ENCODE measurements at places on chromosomes 1 and 21.

GRCh38 chr21:45333583-45334121 is 46.0 kb upstream of the POFUT2 start:
- DNase-seq = no peak

DNA sequence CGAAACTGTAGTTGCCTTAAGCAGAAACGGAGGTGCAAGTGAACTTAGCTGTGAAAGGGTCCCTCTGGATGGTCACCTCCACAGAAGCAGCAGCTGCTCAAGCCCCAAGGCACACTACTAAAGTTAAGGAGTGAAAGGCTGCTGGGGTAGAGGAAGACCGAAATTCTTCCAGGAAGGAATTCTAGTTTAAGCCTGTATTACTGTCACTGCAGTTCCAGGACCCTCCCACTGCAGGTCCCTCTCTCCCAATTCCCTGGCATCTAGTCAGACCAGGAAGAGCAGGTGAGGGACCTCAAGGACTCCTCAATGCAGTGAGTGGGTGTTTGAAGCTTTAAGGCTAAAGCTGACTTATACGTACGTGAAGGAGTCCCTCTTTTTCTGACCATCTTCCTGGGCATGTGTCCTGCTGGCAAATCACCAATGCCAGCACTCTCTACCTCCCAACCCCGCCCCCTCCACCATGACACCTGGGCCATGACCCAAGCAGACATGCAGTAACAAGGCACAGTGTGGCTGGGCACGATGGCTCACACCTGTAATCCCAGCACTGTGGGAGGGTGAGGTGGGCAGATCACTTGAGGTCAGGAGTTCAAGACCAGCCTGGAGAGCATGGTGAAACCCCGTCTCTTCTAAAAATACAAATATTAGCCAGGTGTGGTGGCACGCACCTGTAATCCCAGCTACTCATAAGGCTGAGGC is 57.2 kb downstream of the TGFBR3 start:
- DNase-seq = no peak

DNA sequence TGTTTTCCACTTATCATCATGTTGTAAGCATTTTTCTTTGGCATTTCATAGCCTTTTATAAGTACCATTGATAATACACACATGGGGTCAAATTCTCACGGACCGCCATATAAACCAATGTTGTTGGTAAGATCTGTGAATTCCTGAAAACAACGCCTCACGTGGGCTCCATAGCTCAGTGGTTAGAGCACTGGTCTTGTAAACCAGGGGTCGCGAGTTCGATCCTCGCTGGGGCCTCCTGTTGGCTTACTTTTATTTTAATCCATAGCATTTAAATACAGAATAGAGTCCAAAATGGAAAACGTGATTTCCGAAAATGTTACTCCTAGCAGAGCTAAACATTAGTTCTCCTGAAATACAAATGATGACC is 83.1 kb downstream of the HHIPL2 start:
- DNase-seq = peak; percentile 28

- DNase-seq = no peak
These were observed 493 bp upstream of the STXBP3 start for GRCh38 chr1:108745980-108746381.

GRCh38 chr1:199205740-199206441 is 567.1 kb downstream of the PTPRC start:
- no peak for DNase-seq

- no peak for DNase-seq
These were observed 30.5 kb downstream of the TP53BP2 start for GRCh38 chr1:223815020-223815853.

DNA sequence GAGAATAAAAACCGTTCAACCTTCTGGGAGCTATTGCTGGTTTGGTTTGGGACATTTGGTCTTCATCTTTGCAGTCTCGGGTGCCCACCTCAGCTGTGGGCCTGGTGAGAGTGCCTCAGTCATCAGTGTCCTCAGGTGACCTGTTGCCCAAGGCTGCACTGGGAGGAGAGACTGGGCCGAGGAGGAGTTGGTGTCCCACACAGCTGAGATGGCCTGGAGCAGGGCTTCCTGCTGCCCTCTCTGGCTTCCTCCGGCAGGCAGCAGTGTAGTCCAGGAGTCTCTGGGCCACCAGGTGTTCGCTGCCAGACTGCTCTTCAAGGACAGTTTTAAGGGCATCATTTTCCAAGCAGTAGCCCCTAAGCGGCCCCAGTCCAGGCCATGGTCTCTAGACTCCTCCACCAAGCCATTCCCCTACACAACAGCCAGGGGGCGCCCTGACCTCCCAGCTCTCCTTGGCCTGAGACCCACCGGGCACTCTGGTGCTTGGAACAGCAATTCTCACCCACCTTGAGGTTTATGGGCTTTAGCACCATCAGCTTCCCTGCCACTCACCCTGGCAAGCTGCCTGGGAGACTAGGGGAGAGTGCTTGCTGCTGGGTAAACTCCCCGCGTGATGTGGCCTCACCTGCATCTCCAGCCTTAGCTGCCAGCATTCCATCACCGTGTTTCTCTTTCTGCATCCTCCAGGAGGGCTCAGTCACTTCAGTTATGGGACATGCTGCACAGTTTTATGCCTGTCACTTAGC is 9.1 kb upstream of the SYTL1 start:
- DNase-seq = no peak

DNA sequence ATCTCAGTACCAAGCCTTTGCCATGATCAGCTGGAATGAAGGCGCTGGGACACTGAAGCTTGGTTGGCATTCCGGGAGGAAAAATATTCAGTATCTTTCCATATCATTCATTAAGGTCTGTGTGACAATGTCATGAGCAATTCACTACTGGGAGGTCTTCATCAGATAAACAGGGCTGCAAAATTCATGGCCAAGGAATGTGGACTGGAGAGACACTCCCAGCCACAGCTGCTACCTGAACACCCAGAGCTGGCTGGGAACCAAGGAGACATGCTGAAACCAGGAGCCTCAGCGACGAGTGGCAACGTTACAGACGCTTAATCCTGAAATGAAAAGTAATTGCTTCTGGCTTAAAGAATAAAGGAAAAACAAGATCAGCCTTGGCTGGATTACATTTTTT is 30.6 kb upstream of the DDAH1 start:
- DNase-seq = no peak

- no peak for DNase-seq
These were observed 52.2 kb downstream of the ASB17 start for GRCh38 chr1:75879985-75880384.

- no peak for DNase-seq
These were observed 9.2 kb upstream of the FNBP1L start for GRCh38 chr1:93438716-93439115.

DNA sequence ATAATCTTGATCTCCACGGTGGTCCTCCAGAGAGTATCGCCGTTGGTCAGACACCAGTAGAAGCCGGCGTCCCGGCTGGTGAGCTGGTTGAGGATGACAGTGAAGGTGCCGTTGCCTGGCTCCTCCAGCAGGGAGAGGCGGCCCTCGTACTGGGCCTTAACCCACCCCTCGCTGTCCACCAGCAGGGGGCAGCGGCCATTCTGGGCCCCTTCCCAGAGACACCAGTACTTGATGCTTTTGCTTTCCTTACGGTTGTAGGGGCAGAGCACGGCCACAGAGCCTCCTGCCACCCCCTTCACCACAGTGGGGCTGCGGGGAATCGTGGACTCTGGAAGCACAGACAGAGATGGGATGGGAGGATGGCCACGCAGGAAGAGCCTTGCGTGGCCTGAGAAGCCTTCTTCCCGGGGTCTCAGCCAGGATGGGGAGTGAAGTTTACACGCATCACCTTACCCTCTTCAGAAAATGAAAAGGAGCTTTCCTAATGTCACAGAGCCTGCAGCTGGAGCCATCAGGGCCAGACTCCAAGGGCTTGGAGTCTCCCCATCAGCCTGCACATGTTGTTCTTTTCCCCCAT is 10.7 kb downstream of the PIGR start:
- no peak for DNase-seq

DNA sequence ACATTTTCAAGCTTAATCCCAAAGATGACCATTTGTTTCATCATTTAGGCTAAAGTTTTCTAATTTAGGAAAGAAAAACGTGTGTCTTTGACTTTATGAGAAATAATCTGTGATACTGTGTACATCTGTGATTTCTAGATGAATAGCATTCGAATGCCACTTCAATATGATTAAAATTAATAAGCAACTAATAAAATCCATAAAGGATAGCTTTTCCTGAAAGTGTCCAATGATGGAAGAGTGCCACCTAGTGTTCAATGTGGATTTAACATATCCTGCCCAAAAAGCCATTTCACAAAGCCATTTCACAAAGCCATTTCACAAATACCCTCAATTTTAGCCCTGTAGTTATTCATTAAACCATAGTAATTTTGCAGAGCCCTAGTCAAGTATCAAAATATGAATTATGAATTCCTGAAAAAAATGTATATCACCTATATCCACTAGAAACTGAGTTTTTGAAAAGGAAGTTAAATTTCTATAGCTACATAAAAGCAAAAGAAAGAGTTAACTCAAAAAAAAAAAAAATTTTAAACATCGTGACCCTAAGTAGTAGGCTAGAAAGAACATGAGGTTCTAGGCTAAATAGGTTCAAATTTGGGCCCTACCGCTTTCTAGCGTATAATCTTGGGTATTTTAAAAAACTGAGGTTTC is 19.1 kb downstream of the NME7 start:
- DNase-seq = peak; percentile 50

- DNase-seq = no peak
These were observed 80.8 kb downstream of the PGBD5 start for GRCh38 chr1:230345139-230345885.

DNA sequence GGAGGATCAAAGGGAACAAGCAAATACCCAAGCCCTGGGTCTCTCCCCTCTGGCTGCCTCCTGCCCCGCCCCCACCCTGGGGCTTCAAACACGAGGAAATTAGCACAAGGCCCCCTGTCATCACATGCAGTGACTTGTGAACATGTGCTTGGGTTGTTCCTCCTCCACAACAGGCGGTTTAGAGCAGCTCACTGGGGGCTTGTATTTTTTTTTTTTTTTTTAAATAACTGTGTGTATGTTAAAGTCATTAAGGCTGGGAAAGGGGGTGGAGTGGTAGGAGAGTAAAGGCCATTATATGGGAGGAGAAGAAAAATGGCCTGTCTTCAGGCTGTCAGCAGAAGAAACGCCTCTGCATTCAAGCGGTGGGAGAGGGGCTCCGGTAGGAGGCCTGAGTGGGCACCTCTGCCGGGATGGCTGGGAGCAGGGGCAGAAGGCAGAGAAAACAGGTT is 64.2 kb downstream of the PLXNA2 start:
- DNase-seq = no peak

GRCh38 chr1:219544163-219544846 is 68.6 kb downstream of the ZC3H11B start:
- no peak for DNase-seq

DNA sequence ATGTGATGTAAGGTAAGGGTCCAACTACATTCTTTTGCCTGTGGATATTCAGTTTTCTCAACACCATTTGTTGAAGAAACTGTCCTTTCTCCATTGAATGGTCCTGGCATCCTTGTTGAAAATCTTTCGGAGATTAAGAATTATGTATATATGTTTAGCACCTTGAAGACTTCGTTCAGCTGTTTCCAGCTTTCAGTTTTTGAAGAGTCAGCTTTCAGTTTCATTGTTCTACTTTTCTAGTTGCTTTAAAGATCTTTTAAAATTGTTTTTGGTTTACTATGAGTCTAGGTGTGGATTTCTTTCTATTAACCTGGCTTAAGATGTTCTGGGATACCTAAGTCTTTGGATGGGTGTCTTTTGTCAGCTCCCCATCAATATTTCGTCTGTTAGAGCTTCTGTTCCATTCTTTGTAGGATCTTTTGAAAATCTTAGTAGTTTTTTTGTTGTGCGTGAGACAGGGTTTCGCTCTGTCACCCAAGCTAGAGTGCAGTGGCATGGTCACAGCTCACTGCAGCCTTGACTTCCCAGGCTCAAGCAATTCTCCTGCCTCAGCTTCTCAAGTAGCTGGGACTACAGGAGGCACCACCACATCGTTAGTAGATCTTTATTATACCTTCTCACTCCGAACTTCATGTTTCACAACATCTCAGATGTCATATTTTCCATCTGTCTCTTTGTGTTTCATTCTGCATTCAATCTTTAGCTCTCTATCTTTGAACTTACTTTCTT is 353.5 kb upstream of the B3GALT2 start:
- DNase-seq = no peak

GRCh38 chr1:29210278-29211085 is 20.3 kb downstream of the MECR start:
- DNase-seq = no peak

GRCh38 chr1:92691925-92692324 is 93.0 kb downstream of the EVI5 start:
- DNase-seq = no peak

DNA sequence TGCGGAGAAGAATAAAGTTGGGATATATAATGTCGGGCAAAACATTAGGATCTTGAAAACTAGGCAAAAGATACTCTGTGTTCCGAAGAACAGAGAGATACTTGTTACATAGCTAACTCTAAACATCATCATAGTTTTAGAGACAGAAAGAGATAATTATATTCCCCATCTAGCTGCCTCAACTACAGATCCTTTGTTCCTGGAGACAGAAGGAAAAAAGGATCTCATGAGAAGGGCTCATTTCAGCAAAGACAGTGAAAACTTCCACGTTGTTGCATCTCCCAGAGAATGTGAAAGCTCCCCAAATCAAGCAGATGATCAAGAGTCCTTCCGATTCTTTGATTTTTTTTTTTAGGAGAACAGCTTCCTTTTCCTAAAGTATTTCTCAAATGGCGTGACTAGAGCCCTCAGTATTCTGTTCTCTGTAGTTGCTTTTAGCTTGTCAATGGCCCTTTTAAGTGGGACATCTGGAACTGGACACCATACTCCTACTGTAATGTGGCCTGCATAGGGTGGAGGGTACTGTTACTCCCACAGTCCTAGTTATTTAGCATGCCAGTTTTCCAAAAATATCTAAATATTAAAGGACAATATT is 1048.2 kb downstream of the TTLL7 start:
- DNase-seq = no peak

- no peak for DNase-seq
These were observed 403.6 kb upstream of the CHRM3 start for GRCh38 chr1:238982736-238983135.

- DNase-seq = no peak
These were observed 18.4 kb upstream of the CD101 start for GRCh38 chr1:116983112-116983511.

- DNase-seq = no peak
These were observed 4.2 kb downstream of the SDC3 start for GRCh38 chr1:30904191-30904961.

GRCh38 chr21:28336314-28336713 is 656.4 kb downstream of the LTN1 start:
- no peak for DNase-seq

GRCh38 chr1:56430141-56430839 is 149.1 kb downstream of the PLPP3 start:
- DNase-seq = no peak
